Stimulated activated CD4-positive, alpha-beta T cell treated with anti-CD3 and anti-CD28 coated beads, Interleukin-12 subunit alpha, Interleukin-12 subunit beta, amount 100 ng/mL, for 24 hours (primary cell): ENCODE measurements at places on chromosomes 11 and 22.

GRCh38 chr11:12693479-12694182 lies 19.4 kb downstream of the TEAD1 start:
- no peak for DNase-seq

DNA sequence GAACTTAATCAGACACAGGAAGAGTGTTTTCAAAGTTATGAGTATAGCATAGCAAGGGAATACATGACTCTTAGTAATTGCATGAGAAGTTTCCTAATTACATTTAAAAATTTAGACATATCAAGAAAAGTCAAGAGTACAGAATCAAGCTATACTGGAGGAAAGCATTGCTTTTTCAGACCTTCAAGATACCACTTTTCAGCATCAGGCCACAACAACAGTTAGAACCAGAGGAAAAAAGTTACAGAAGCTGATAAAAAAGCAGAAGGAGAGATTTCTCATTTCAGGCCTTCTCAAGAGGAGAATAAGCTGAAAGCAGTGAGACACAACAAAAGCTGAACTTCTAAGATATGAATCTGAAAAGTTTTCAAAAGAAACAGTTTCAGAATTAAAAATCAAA lies 28.1 kb upstream of the QSER1 start:
- DNase-seq: no peak

DNA sequence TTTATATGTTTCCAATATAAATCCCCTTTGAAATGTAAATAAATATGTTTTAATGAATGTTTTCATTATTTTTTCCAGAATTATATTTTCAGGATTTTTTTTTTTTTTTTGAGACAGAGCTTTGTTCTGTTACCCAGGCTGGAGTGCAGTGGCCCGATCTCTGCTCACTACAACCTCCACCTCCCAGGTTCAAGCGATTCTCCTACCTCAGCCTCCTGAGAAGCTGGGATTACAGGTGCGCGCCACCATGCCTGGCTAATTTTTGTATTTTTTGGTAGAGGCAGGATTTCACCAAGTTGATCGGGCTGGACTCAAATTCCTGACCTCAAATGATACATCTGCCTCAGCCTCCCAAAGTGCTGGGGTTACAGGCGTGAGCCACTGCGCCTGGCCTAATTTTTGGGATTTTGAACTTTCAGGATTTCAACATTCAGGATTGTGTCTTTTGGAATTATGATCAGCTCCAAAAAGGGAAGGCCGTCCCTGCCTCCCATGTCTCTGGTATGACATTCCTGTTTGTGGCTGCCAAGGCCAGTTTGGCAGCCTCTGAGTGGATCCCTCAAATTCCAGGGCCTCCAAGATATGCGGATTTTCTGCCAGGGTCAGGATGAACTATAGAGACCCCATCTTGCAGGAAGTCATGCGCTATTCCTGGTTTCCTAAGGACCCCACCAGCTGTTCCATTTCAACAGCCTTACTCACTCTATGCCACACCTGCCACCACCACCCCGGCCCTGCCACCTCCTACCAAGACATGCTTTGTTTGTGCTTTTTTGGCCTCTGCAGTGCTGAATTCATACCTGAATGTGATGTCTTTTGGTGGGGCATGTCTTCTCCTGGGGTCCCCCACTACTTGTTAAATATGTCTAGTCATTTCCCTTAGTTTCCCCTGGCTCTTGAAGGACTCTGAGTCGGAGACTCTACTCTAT lies 21.9 kb upstream of the TMPRSS4 start:
- no peak for DNase-seq

DNA sequence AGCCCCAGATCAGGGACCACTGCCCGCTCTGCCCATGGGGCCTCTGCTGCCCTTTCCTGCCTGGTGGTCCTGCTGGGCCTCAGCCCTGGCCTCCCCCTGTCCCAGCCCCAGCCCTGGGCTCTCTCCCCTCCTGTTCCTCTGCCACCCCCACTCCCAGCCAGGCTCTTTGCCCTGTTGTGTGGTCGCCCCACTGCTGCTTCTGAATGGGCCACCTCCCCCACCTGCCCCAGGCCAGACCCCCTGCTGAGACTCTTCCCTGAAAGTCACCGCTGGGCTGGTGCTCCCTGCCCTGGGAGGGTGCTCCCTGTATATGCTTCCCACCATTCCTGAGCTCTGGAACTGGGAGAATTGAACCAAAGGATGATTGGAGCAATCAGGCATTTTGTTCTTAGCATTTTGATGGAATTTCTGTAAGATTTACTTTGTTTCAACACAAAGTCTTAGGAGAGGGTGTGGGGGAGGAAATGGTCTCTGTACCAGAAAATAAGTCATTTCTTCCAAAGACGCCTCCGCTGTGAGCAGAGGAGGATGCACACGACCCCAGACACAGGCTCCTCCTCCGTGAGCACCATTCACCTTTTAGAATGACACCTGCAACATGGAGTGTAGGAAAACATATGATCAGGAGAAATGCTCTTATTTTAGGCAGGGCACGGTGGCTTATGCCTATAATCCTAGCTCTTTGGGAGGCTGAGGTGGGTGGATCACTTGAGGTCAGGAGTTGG lies 5.2 kb downstream of the APOBEC3B start:
- no peak for DNase-seq

- DNase-seq: no peak
Observed at GRCh38 chr11:35114906-35115687, 23.9 kb upstream of the CD44 start.

GRCh38 chr22:25023879-25024278 lies 71.4 kb downstream of the KIAA1671 start:
- no peak for DNase-seq

- no peak for DNase-seq
Observed at GRCh38 chr11:76510060-76511047, 65.5 kb downstream of the EMSY start.

DNA sequence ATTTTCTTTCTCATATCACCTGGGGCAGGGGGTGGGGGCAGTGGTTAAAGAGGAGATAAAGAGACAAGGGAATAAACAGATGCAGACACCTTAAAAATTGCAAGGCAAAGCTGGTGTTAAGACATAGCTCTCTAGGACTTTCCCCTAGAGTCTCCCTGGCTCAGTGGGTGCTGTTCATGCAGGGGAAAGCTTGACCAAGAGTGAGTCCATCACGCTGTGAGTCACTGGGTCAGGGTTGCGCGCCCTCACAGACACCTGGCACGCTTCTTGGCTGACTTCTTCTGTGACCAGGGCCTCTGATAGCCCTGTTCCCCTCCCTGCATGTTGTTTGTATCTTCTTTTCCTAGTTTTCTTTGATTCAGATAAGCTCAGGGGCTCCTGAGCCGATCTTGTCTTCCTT lies 31.9 kb downstream of the COMMD9 start:
- DNase-seq: no peak

DNA sequence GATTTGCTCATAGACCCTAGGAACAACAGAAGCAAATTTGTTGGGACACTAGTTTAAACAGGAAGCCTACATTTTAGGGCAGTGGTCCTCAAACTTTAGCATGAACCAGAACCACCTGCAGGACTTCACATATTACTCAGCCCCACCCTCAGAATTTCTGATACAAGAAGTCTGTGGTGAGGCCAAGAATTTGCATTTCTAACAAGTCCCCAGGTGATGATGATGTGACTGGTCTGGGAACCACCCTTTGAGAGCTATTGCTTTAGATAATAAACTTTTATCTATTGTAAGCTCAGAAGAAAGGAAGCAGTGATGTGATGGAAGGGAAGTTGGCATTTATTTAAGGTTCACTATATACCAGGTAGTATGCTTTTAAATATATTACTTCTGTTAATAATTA lies 194.0 kb downstream of the FAM181B start:
- no peak for DNase-seq

GRCh38 chr11:83191986-83192385 lies 1.5 kb upstream of the ANKRD42 start:
- DNase-seq: no peak

- no peak for DNase-seq
Observed at GRCh38 chr11:1770528-1770927, 6.8 kb upstream of the CTSD start.
